ENCODE measurements at places on chromosomes 6 and 20.

DNA sequence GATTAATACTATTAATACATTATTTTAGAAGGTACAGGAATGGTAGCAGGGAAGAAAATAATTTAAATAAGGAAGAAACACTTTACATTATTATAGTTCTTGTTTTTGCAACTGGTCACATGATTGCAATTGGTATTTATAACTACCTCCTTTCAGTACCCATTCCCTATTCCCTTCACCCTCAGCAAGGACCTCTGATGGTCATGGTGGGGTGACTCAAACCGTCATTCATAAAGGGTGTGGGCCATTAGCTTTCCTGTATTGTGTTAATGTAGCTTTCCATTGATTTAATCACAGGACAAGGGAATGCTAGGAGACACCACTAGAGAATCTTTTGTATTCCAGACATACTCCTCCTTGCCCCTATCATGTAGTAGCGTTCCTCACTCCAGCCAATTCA is 47.2 kb upstream of the TMEM244 start:
- DNase-seq, result no peak

DNA sequence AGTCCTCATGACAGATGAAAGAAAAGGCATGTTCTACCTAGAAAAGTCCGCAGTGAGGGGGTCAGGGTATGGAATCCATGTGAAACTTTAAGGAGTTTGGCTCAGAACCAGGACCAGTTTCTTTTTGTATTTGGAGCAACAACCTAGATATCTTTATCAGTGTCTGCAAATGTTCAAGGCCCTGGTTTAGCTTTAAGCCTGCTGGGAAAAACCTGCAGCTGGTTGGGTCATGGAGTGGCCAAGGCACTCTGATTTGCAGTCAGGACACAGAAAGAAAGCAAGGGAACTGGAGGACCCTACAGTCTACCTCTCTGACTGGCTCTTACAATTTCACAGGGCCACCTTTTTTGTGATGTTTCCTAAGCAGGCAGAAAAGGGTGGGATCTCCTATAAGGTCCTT is 33.7 kb downstream of the GSTA2 start:
- no peak for DNase-seq

- DNase-seq, result no peak
Measured at GRCh38 chr6:147970970-147971369, 371.7 kb upstream of the SASH1 start.

- DNase-seq, result no peak
Measured at GRCh38 chr20:24783631-24784492, 165.2 kb upstream of the CST7 start.

DNA sequence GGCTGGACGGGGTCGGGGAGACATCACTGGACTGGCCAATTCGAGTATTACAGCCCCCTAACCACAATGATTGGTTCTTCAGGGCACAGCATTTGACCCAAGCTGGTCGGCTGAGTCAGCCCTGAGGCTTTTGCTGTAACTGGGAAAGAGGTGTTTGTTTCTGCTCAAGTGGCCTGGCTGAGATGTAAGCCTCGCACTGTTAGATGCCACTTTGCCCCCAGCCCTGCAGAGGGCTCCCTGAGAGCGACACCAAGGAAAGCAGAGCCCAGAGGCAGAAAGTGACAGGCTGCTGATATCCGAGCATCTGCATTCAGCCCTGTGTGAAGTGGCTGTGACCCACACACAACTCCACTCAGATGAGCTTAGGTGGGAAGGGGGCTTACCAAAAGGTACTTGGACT is 19.4 kb downstream of the ERGIC3 start:
- DNase-seq, result no peak

DNA sequence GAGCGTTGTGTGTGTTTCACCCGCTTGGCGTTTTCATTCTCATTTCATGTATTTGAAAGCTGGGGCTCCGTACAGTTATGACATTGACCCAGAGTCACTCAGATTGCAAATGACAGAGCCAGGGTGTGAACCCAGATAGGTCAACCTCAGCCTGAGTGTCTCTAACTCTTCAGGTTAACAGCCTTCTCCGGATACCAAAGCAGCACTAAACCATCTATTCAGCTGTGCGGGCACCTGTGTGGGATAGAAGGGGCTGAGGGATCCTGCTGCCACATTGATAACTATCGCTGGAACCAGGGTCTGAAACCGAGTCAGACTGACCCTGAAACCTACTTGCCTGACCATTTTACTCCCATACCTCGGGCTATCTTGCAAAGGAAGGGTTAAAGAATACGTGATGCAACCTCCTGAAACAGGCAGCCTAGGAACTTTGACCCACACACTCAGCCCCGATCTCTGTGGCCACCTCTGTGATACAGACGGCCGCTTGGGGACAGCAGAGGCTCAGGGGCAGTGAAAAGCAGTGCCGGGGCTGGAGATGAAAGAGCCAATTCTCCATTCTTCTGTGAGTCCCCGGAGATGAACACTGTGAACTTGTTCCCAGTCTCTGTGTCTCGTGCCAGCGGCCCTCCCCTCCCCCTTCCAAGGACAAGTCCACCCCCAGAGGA is 233.5 kb upstream of the QKI start:
- DNase-seq, result no peak
